Right atrium auricular region (tissue), 2 donors: ENCODE measurements at places on chromosomes 16 and 17.

- no peak for DNase-seq
Measured at GRCh38 chr16:15689290-15689689, 39.2 kb downstream of the NDE1 start.

GRCh38 chr16:8620535-8620934 is 963 bp upstream of the METTL22 start:
- DNase-seq: no peak

DNA sequence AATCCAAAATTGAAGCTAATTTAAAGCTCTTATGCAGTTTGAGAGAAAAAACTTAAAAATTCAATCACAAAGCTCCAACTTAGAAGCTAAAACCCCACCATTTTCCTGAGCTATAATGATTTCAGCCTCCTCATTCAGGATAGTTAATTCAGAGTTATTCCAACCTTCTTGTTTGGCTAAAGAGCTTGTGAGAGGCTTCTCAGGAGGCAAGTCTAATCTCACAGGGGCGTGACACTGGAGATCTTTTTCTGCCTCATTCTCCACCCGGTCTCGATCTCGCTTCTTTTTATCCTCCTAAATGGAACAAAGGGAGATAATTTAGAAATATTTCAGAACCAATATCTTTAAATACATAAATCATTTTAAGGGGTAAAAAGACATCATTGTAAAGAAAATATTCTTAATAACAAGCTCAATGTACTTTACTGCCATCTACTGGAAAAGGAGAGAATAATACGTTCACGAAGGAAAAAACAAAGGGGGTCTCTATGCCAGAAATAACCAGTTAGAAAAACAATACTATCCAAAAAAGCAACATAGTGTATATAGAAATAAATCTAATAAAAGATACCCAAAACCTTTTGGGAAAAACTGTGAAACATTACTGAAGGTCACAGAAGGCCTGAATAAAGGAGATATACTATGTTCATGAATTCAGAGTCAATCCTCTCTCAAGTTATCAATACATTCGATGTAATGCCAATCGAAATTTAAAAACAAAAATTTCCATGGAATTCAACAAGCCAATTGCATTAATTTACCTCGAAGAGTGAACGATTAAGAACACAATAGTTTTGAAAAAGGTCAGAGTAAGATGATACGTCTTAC is 13.9 kb downstream of the BRD7 start:
- DNase-seq: no peak

GRCh38 chr17:38870259-38871165 is 654 bp downstream of the LASP1 start:
- DNase-seq: peak; percentile 75

DNA sequence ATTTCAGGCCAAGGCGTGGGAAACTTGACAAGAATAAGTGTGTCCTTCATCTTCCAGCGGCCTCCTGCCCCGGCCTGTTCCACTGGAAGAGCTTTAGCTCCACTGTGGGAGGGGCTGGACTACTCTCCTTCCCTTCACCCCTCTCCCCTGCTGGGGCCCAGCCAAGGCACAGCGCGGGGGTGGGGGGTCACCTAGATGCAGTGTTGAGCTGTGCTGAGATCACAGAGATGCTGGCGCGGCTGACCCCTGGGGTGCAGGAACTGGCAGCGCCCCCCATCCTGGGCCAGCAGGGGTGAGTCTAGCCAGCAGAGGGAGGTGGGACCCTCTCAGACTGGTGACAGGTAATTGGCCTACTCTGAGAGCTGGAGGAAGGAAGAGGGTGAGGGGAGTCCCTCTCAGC is 111.8 kb upstream of the LHX1 start:
- no peak for DNase-seq

GRCh38 chr16:17301184-17301583 is 169.6 kb downstream of the XYLT1 start:
- no peak for DNase-seq

GRCh38 chr16:67723151-67723910 is 4.2 kb upstream of the GFOD2 start:
- no peak for DNase-seq

DNA sequence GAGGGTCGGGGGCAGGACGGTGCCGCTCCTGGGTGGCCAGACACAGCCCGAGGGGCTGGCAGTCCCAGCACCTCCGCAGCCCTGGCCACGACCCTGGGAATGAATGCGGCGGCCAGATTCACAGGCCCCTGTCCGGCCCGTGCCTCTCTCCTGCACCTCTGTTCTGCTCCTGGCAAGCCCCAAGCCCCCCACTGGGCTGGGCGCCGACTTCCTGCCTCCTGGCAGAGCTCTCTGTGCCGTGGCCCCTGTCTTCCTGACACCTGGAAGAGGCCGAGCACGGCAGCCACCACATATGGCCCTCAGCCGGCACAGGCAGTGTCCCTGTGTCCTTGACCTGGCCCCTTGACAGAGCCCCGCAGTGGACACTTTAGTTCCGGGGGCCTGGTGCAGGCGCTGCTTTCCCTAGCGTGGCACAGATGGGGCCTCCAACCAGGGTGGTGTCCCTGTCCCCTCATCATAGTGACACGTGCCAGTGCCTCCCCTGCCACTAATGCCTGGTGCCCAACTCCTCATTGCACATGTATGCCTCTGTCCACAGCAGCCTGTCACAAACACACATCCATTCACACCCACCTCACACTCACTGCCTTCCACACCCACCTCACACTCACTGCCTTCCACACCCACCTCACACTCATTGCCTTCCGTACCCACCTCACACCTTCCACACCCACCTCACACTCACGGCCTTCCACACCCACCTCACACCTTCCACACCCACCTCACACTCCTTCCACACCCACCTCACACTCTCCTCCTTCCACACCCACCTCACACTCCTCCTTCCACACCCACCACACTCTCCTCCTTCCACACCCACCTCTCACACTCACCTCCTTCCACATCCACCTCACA is 110.6 kb upstream of the PLCG2 start:
- DNase-seq: no peak

DNA sequence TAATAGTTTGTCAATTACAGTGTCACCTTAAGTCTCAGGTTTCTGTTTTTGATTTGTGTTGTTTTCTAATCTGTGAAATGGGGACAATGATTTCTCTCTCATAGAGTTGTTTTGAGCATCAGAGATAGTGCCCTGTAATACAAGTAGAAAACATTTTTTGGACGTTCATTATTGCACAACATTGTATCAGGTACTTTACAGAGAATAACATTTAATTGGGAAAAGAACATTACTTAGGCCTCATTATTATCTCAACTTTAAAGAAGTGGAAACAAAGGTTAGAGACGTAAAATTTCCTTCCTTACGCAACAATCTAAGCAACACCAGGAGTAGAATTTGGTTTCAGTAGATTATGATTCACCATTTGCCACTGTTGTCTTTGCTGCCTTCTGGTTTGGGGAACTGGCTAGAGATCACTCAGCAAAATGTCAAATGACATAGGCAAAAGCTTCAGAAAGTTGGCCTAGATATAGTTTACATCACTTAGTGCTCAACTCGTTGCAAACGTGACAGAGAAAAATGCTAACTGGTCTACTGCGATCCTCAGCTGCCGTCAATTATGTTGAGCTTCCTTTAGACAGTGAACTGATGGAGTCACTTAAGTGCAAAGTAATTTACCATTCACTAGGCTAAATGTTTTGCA is 1026.8 kb downstream of the CDH11 start:
- no peak for DNase-seq

GRCh38 chr16:56360117-56361008 is 65.0 kb downstream of the AMFR start:
- peak; percentile 57 for DNase-seq

- no peak for DNase-seq
Measured at GRCh38 chr17:61143026-61143425, 256.6 kb upstream of the TBX2 start.

- no peak for DNase-seq
Measured at GRCh38 chr16:87057211-87057881, 259.8 kb downstream of the C16orf95 start.

DNA sequence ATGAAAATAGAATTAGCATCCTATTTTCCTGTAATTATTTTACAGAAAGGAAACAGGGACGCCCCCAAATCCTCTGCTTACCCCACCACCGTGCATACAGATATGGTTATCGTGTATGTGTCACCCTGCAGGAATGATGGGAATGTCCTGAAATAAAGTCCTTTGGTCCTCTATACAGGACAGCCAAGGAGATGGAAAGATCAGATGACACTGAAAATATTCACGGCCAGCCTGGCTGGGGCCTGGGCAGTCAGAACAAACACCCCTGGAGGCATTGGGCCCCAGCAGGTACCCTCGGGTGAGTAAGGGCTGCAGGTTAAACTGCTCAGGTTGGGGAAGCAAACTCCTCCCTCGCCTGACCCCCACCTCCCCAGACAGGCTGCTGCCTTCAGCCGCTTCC is 368.0 kb downstream of the FOXL1 start:
- no peak for DNase-seq

- DNase-seq: no peak
Measured at GRCh38 chr16:62644030-62644812, 608.0 kb upstream of the CDH8 start.

DNA sequence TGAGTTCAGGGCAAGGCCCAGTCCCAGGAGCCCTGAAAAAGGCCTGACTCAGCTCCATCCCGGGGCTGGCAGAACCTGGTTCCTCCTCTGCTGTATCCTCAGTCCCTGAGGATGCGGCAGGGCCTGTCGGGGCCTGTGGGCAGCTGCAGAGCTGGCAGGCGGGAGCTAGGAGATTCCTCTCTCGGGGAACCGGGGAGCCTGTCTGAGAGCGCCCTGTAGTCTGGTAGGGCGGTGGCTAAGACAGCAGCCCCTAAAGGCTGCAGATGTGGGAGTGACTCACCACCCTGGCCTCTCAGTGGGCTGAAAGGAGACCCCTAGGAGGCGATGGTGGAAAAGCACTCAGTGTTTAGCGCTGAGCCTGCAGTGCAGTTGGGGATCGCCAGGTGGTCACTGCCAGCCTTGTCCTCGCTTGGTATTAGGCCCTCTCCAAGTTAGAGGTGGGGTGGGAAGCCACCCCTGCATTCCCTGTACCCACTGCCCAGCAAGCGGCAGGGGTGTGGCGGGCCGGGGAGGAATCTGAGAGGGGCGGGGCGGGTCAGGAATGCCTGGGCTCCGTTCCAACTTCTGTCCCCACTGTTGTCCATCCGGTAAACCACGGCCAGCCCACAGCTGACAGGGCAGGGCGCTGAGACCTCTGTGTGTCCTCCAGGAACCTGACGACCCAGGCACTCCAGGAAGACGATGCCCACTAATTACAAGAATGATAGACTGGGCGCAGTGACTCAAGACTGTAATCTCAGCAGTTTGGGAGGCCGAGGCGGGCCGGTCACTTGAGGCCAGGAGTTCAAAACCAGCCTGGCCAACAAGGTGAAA is 29.5 kb upstream of the CDH1 start:
- no peak for DNase-seq

DNA sequence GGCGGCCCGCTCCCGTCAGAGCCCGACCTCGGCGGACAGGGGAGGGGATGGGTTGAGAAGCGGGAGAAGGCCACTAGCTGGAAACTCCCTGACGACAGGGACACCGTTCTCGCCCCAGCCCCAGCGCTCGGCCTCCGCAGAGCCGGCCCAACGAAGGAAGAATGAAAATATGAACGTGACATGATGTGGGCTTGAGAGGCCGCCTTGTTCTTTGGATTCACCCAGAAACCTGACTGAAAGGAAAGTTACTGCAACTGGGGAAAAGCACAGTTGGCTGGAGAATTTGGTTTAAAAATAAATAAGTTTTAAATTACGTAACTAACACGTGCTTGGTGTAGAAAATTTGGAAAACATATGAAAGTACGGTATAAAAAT is 21.1 kb downstream of the NPTX1 start:
- DNase-seq: peak; percentile 61

DNA sequence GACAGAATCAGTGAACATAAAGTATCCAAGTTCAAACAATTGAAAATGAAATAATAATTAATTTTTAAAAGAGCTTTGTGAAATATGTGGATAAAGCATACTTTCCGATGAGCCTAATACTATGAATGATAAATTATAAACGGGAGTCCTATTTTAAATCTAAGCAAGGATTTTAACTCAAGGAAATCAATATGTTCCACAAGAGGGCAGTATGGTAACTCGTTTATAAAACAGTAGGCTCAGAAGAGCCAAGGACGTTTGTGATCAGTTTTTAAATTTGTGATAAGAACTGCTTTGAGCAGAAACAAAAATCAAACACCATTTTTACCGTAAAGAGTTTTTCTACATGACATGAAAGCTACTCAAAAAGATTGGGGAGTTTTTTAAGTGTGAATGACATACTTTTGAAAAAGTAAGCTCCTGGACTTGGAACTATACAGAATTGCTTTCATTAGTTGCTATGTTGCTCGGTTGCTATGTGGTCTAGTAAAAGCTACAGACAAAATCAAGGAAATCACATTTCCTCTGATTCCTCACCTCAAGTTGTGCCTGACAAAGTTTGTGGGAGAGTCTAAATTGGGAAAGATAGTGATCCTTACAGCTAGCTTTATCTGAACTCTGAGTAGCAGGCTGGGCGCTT is 11.8 kb upstream of the TEKT1 start:
- no peak for DNase-seq

DNA sequence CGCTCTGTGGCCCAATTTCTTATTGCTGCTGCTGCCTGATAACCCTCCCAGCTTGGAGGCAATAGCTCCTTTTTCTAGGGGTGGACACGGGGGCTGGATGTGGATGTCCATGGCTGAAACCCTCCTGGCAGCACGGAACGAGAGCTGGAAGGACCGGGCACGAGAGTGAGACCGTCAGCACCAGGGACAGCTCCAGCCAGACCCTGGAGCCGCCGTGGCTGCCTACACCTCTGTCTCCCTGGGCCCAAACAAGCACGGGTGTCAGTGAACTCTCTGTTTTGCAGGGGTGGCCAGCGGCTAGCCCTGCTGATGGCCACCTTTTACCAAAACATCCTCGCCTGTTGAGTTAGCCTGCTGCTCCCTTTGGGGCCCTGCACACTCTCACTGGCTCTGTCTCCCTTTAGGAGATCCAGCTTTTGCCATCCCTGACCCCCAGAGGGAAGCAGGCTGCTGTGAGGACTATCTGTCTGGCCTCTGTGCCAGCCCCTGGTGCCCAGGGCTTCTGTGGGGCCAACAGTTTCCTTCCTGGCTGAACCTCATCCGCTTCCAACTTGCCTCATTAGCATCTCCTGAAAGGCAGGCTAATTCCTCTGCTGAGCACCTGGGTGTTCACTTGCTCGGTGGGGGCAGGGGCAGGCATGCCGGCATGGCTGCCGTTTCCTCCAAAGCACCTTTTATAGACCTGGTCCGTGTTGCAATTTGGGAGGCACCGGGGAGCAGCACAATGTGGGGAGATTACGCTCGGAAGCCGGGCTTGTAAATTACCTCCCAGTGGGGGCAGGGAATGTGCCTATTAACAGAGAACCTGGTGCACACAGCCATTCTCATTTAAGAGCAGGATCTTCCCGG is 118.1 kb downstream of the ENGASE start:
- DNase-seq: no peak

GRCh38 chr17:58161566-58161965 is 5.2 kb upstream of the OR4D2 start:
- DNase-seq: no peak

- no peak for DNase-seq
Measured at GRCh38 chr16:74747716-74748615, 26.7 kb downstream of the FA2H start.

DNA sequence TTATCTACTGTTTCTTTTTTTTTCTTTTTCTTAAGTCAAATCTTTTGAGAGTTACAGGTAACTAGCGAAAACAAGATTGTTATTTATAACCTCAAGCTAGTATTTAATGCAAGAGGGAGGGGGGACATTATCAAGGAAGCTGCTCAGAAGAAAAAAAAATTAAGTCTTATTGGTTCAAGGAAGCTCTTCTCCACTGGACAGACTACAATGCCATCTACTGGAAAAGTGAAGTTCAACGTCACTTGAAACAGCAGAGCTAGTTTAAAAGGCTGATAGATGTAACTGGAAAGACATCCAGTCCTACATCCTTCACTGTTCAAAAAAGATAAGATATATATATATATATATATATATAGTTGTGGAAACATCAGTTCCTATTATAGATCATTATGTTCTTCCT is 418.0 kb upstream of the PSMD7 start:
- no peak for DNase-seq
